ENCODE measurements at places on chromosomes 16 and 17. TPM values are rescaled to one million over a fixed set of nuclear protein-coding genes. Genes with fewer than 3 reads are reported as not detected.

Gene WDR59
- total RNA-seq = 72.3 TPM

Gene MSLN
- not detected for total RNA-seq

Gene PRCD
- total RNA-seq = not detected

Gene LGALS9B
- total RNA-seq = not detected

- no peak overlapping the region for H3K4me3 ChIP-seq
- H3K36me3 ChIP-seq = no peaks in the 10 kb centered on the region
- peak; percentile 8 for DNase-seq
- H3K27me3 ChIP-seq = peaks cover 8% of the 10 kb centered on the region
- H3K4me1 ChIP-seq = no peaks in the 10 kb centered on the region
Measured at GRCh38 chr16:49598383-49599170, 225.0 kb downstream of the C16orf78 start.

Measured in activated CD4-positive, alpha-beta memory T cell treated with anti-CD3 and anti-CD28 coated beads, Interleukin-2, amount 10 ng/mL, durations not matched to agents 7 days and 5 days (primary cell).